ENCODE measurements at places on chromosomes 6 and 20.

DNA sequence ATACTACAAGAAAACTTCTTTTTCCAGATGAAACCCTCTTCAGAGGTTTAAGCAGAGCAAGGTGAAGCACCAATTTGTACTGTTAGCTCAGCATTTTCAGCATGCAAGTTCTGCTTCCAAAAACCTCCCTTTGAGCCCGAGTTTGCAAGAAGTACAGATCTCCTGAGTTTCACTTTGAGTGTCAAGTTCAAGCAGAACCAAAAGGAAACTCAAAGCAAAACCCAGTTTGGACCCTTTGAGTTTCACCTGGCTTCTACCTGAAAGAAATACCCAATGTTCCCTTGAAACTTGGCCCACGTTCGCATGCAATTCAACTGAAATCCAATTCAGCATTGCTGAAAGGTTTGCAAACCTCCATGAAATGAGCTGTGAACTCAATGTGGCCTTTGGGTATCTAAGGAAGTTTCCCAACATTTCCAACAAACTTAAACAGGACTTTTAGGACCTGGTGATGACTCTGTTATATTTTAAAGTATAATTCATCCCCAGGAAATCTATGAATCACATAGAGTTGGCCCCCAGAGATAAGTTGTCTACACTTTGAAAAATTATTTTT is 62.9 kb upstream of the HBS1L start:
- DNase-seq: no peak

DNA sequence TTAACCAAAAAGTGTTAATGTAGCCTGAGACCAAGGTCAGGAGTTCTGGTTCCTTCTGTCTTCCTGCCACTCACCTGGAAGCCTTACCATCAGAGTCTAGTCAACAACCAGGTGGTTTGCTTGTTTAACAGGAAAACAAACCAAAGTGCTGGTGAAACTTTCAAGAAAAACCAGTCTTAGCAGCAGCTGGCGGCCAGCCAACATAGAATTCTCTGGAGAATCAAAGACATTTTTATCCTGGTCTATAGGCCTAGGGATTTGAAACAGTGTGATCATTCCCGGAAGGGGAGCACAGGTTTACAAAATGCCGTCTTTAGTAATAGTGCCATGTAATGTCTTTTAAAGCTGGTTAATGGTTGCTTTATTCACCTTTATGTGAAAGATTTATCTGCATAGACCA is 146.6 kb upstream of the AKIRIN2 start:
- DNase-seq: no peak

DNA sequence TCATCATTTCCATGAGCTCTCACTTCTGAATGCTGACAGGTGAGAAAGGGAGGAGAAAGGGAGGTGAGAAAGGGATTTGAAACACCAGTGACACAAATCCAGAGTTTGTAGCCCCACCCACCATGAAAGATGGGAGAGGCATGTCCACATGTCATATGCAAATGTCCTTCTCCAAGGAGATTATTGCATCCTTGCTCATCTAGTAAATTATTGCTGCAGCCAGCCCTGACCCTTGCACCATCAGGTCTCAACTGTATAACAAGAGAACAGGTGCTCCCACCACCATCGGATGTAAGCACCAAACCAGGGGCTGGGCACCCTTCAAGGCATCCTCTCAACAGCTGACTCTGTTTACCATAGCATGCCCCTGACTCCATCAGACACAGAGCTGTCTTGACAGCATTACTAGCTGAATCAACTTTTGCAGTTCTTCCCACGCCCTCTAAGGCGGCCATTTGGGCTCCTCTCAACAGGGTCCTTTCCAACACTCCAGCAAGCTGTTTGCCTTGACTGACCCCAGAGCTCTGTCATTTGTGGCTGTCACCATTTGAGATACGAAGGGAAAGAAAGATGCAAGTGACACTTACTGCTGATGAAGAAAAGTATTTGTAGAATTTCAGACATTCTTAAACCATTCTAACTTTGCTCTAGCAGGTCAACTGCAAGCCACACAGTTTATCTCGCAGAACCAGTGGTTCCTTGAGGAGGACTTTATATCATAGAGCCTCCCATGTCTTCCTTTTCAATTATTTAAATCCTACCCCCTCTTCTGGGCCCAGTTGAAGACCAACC is 14.2 kb downstream of the GFOD1 start:
- DNase-seq: no peak

DNA sequence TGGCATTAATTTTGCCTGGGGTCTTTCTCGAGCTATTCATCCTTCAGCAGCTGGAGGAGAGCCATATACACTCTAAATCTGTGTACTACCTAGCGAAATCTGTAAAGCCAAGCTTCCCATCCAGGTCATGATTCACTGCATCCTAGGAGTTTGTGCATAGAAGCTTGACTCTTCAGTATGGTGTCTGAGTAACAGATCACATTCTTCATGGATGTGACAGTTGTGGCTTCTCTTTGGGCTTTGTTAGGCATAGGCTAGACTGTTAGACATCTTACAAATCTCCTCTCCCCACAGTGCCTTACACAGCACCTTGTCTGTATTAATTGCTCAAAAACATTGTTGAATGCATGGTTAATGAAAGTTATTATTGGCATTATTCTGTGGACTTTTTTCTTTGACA is 177.0 kb downstream of the EYA4 start:
- no peak for DNase-seq

DNA sequence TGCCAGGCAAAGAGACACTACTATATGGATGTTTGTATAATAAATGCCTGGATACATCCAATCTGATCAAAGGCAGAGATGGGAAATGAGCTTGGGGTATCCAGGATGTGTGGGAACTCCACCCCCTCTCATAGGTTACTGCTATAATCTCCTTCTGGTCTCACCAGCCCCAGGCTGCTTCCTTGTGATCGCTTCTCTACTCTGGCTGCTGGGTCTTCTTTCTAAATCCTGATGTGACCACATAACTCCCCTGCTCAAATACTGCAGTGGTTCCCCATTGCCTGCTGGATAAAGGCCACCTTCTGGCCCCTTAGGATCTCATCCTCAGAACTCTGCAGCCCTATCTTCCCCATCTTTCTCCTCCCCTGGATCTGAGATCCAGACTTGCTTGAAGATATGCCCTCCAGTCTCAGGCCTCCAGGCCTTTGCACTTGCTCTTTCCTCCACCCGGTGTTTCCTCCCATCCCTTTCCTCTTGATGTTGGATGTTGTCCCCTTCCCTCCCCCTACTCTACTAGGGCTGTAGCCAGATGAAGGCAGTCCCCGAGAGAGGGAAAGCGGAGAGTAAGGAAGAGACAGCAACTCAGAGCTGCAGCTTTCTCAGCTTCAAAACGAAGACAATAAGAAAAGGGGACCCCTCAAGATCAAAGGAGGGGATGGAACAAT is 828 bp upstream of the XKR7 start:
- DNase-seq: no peak

DNA sequence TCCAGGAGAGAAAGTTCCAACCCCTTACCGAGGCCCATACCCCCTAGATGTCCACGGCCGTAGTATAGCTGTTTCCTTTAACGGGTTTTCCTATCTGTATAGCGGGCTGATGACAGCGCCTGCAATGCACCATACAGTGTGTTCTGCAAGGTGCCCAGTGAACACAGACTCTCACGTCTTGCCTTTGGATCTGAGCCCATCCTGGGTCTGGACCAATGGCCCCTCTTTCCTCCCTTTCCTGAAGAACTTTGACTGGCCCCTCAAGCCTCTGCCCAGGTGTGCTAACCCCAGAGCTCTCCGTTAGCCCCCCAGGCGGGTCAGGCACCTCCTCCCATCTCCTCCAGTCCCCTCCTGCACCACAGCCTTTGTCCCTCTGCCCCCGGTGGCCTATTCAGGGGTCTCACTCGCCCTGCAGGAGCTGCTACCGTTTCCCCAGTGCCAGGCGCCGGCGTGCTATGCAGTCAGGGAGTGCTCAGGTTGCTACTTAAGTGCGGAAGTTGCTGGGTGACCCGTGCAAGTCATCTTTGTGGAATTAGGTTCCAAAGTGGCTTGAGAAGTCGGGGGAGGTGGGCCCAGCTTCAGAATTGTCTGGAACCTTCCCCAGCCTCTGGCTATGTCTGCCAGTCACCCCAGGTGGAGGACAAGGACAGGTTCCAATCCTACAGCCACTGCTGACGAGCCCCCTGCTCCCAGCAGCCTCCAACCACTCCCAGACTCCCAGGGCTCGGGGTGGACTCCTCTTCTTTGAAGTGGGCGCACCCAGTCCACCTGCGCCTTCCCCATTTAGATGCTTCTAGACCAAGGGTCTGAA is 35.0 kb upstream of the ZBP1 start:
- DNase-seq: no peak

DNA sequence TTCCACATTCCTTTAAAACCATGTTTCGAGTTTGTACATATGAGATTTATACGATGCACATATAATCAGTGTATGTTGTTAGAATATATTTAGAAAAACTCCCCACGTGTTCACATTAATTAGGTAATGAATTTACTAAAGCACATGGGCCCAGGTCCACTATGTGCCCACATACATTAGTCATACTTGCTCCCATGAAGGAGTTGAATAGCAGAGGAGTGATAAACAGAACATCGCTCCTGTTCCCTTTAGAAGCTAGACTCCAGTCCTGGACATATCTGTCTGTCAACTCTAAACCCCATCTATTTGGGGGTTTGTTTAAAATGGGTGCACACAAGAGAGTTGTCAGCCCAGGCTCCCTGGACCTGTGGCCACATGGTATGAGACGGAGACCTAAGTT is 108.1 kb upstream of the TIAM2 start:
- no peak for DNase-seq

DNA sequence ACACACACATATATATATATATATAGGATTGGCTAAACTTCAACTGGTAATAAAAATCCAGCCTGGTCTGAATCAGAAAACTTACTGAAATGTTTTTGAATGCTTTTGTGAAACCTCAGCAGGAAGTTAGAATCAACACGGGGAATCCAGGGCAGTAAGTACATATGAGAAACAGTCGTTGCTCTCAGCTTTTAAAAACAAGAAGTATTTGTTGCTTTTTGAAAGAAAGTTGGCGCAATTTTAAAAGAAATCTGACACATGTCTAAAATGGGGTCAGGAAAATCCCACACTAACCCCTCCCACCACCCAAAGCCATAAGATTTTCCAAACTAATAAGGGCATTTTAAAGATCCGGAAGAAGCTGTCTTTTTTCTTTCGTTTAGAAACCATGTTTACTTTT is 11.5 kb upstream of the CCDC170 start:
- DNase-seq: no peak

- no peak for DNase-seq
These were observed 694 bp downstream of the MRPS18B start for GRCh38 chr6:30618270-30618797.

DNA sequence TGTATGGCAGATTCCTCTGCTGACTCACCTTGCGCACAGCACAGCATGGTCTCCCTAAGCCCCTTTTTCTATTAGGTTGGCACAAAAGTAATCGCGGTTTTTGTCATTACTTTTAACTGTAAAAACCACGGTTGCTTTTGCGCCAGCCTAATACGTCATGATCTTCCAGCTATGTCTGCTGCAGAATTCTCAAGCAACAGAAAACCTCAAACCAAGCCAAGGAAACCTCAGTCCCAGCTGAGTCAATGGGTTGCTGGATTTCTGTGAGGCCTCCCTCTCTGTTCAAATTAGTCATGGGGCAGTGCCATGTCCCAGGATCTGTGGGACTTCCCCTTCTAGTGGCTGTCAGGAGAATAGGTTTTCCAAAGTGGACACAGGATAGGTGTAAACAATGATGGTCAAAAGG is 15.7 kb upstream of the ENPP1 start:
- DNase-seq: no peak

DNA sequence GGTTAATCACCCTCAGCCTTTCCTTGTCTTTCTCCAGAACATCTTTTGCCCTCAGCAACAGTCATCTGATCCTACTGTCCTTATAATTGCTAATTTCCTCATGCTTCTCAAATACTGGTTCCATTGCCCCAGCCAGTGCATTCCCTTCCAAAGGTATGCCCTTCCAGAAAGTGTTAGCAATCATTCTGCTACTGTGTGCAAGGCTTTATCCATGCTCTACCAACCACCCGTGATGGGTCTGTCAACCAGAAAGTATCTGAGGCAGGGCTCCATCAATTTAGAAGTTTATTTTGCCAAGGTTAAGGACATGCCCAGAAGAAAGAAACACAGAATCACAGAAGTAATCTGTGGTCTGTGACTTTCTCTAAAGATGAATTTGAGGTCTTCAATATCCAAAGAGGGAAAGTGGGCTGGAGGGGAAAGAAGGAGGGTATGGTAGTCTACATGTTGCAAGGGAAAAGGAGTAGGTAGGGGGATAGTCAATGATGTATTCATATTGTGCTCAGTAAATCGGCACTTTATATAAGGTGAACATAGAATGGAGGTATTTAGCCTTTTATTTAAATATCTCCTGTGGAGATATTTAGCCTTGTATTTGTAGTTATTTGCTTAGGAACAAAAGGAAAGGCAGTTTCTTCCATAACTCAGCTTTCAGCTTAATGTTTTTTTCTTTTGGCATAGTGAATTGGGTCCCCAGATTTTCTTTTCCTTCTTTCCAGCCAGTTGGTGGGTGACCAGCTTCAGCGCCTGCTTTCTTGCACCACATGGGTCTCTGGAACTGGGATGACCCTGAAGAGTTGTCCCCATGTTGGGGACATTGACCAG is 35.2 kb upstream of the PAQR8 start:
- DNase-seq: no peak

- DNase-seq: no peak
These were observed 531 bp upstream of the CCN2 start for GRCh38 chr6:131951576-131952230.

DNA sequence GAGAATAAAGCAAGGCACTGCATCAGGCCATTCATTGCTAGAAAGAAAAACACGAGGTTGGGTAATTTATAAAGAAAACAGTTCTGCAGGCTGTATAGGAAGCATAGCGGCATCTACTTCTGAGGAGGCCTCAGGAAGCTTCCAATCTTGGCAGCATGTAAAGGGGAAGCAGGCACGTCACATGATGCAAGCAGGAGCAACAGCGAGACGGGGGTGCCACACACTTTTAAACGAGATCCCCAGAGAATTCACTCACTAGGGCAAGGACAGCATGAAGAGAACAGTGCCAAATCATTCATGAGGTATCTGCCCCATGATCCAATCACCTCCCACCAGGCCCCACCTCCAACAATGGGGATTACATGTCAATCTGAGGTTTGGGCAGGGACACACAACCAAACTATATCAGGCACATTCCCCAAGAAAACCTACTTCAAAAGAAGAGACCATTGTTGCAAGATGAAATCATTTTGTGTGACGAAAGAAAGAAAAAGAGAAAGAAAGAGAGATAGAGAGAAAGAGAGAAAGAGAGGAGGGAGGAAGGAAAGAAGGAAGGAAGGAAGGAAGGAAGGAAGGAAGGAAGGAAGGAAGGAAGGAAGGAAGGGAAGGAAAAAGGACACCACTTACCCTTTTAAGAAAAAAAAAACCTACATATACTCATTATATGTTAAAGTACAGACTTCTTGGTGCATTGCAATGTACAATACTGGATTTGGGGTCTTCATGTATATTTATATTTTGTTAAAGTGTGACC is 95.9 kb upstream of the PLEKHG1 start:
- no peak for DNase-seq

GRCh38 chr6:44094403-44095242 is 32.6 kb downstream of the MRPL14 start:
- no peak for DNase-seq

- DNase-seq: no peak
These were observed 102.8 kb downstream of the PREX1 start for GRCh38 chr20:48724891-48725554.

Measured in amniotic stem cell (primary cell).